Kidney tubule cell (primary cell): ENCODE measurements at places on chromosomes 16 and 17.
A peak's percentile ranks its signal among the peaks of the same experiment; 100 is the strongest.

DNA sequence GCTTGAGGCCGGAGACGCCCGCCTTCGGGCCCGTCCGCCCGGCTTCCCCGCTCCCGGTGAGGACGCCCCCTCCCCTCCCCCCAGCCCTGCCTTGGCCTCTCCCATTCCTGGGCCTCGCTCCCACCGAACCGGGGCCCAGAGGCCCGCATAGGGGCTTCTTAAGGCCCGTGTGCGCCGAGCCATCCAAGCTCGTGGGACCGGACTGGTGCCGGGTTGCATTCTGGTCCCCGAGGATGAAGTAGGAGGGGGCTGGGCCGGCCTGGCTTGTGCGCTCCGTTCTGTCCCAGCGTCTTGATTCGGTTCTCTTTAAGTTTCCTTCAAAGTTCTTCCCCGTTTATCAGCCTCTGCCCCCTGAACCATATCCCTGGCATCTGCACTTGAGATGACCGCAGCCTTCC is 488 bp downstream of the SENP3 start:
- no peak for DNase-seq

DNA sequence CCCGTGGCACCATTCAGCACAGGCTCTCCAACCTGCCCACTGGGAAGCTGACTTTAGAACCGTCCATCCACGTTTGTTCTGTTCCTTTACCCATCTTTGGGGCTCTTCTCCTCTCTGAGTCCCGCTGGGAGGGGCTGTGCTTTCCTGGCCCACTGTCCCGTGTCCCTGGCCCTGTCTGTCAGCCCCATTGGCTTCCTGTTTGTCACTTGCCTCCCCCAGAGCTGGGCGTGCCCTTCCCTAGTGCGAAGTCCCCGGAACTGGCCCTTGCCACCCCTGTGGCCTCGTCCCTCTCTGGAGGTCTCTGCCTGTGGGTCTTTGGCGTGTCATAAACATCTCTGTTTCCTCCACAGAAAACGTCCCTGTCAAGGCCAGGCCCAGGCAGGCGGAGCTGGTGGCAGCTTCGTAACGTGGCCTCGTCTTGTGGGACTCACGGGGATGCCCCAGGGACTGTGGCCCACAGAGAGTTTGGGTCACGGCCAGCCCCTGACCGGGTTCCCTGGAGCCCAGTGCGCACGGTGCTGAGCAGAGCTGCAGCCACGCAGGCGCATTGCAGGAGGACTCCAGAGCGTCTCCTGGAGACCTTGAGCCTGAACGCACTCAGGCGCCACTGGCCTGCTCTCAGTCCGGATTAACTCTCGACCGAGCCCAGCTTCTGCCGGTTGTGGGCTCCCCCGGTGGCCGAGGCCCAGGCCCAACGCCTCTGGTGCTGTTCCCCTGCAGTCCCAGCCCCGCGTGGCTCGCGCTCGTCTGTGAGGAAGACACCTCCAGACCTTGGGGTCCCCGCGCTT is 7.3 kb downstream of the CHMP6 start:
- no peak for DNase-seq

DNA sequence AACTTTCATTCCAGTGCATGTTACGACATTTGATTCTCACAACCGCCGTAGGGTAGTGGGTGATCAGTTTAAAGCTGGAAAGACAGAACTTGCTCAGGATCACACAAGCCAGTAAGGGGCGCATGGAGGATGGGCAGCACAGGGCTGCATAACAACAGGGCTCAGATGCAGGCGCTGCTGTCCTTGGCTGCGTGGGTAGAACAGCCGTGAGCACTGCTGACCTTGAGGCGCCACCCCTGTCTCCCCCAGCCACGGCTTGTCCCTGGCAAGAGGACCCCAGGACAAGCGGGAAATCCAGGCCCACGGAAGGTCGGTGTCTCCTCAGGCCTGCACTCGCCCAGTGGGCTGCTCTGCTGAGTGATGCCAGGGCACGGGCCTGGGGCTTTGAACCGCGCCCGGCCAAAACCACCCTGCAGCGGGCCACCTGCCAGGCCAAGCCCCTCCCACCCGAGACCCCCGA is 84.7 kb downstream of the LMF1 start:
- no peak for DNase-seq

DNA sequence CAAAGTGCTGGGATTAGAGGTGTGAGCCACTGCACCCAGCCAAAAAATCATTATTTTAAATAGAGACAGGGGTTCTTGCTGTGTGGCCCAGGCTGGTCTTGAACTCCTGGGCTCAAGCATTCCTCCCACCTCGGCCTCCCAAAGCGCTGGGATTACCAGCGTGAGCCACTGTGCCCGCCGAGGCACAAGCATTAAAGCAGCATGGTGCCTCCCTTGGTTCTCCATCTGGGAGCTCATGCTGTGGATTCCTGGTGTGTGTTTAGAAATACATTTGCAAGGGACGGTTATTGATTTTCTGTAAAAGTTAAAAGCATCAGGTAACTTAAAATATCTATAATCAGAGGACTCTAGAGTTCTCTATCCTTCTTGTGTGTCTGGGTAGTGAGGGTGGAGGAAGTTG is 14.7 kb upstream of the CAPN15 start:
- DNase-seq = no peak

DNA sequence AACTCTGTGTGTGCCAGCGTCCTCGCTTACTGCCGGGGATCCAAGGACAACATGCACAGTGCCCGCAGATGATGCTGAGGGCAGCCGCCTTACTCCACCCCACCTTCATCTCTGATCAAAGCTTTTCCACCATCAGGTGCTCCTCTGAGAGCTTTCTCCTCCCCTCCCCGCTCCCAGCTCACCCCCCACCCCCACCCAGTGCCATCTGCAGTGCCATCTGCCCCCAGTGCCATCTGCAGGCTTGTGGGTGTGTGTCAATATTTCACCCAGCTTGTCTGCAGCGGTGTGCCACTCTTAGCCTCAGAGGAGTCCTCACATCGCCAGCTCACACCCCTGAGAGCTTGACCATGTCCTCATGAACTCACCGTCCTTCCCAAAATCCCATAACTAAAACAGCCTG is 98.2 kb upstream of the NOL11 start:
- no peak for DNase-seq

DNA sequence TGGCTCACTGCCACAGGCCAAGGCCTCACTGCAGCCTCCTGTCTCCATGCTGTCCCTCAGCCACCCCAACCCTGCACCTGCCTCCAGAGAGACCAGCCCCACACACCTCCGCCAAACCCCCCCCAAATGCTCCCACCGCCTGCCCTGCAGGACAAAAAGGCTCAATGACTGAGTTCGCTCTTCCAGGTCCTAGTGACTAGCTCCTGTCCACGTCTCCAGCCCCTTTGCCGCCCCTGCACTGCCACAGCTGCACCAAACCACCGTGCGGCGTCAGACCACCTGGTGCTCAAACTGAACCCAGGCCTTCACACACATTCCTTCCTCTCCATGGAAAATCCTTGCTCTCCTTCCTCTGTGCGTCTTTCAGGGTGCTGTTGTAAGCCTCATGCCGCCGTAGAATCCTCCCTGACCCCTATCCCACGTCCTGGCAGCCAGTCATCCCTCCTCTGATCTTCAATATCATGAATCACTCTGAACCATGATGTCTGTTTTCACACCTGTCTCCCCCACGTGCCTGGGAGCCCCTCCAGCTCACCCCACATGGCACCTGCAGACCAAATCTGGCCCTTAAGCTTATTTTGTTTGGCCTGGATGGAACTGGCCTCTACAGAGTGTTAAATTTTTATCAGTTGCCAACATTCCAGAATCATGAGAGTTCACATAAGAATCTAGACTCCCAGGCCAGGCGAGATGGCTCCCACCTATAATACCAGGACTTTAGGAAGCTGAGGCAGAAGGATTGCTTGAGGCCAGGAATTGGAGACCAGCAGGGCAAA is 4.3 kb upstream of the GSG1L start:
- peak; percentile 29 for DNase-seq

DNA sequence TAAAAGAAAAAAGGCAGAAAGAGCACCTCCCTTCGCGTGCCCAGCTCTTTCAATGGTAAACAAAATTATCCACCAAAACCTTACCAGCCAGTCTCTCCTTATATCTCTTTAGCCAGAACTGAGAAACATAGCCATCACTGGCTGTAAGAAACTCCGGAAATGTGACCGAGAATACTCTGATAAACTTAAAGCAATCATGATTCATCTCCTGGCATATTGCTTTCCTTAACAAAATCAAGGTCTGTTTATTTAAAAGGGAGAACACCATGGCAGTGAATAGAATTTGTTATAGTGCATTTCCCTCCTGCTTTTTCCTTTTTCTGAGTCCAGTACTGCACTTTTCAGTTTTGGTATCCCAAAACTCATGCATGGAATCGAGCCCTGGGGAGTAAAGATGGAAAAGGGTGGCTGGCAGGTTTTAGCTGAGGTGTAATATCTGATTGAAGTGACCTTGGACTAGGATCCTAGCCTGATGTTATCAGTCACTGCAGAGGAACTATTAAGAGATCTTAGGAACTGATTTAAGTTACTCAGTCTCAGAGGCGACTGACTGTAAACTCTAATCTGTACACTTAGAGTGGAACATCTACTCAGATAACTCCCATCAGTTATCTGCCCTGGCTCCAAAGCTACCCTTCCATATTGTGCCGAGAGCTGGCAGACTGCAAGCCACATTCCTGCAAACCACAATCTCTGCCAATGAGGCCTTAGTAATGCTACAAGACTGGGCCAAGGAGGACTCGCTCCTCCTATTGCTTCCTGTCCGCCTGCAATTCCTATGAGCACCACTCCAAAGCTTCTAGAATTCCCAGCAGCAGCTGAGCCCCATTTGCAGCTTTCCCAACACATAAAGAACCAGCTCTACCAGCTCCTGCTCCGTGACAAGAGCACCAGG is 7.4 kb upstream of the COX10 start:
- DNase-seq = peak; percentile 51

DNA sequence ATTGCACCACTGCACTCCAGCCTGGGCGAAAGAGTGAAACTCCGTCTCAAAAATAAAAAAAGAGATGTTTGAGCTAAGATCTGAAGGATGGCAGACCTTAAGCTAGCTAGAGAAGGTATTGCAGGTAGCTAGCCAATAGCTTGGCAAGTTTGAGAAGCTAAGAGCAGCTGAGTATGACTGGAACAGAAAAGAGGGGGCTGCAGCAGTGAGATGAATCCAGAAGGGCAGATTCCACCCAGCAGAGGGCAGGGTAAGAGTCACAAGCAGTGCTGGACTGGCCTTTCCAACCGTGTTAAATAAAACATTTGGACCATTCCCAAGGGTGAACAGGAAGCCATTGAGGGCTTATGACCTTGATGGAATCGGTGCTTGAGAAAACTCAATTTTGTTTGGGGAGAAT is 5.7 kb upstream of the PHAF1 start:
- DNase-seq = peak; percentile 52

- peak; percentile 87 for DNase-seq
Measured at GRCh38 chr16:8173111-8173644, 417.1 kb downstream of the TMEM114 start.

DNA sequence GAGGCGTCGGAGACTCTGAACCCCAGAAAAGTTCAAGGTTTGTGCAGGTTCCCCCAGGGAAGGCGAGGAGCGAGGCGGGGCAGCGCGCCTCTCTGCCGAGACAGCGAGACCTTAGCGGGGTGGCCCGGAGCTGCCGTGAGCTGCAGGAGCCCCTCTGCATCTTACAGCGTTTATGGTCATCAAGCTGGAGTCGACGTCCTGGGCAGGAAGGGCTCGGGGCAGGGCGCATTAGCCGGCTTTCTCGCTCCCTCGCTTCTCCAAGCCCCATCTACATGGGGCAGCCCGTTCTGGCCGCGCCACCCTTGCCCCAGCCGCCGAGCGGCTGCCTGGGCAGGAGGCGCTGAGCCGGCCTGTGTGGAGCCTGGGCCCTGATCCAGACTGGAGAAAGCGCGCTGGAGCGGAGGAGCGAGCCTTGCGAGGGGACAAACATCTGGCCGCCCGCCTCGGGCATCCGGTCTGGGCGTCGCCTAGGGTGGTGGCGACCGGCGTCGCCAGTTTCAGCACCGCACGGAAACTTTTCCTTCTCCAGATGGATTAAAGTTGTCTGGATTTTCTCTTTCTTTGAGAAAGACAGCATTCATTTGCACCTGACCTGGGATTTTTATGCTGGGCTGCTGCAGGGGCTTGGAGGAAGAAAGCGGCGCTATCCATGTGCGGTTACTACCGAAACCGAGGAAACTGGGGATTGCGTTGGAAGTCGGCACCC is 750 bp downstream of the TMEM132E start:
- peak; percentile 9 for DNase-seq

DNA sequence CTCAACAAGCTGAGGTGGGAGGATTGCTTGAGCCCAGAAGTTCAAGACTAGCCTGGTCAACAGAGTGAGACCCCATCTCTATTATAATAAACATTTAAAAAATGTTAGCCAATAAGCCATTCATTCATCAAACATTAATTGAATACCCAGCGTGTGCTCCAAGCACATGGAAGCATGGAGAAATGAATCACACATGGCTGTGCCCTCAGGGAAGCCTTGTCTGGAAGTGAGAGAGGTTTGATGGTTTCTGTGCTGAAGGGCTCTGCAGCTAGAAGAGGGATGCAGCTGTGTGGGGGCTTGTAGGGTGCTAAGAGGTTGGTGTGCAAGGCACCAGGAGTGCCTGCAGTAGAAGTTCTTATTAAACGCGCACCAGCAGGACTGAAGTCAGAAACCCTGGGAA is 11.2 kb downstream of the CYB5D2 start:
- DNase-seq = peak; percentile 18

DNA sequence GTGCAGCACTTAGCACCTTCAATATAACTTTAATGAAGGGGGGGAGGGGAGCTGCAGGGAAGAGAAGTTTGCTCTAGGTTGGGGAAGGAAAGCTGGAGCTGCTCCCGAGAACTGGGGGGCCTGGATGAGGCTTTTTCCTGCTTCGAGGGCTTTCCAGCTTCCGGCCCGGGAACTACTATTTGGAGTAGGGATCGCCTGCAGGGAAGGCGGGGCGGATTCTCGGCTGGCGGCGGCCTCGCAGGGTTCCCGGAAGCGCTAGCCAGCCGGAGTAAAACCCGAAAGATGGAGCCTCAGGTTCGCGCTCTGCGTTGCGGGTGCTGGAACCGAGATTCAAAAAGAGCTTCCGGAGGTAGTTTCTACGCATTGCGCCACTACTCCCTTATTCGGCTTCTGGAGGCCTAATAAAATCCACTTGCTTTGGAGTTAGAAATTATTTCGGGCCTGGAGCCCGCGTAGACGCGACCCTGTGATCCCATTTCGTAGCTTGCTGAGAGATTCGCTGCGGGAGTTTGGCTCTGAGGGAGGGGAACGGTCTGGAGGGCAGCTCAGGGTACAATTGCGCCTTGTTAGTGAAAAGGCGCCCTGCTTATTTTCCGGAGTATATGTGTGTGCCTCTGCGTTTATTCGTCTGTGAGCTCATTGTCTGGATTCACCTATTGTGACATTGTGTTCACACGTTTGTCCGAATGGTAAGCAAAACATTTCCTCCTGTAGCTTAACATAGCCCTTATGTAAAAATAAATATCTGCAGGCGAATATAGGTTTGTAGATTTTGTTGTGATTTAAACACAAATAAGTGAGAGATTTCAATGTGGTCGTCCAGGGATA is 652 bp downstream of the PRAC2 start:
- DNase-seq = no peak

- DNase-seq = no peak
Measured at GRCh38 chr16:26645614-26646013, 421.1 kb upstream of the C16orf82 start.
